ENCODE measurements at places on chromosomes 2 and 18.

- no peak for DNase-seq
These were observed 647 bp downstream of the PSME4 start for GRCh38 chr2:53969968-53970723.

DNA sequence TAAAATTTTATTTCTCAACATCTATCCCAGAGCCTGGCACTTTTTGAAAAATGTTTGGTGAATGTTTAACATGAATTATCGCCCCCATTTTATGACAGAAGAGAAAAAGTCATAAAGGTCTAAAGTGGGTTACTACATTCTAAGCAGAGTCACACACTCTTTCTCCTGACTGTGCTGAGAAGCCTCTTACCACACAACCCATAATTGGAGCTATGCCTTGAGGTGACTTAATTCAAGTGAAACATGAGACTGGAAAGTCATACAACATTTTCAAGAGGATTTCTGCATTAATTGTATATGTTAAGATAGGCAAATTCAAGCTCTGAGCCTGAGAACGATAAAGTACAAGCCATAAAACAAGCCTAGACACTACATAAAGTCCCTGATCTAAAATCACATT is 3.1 kb upstream of the DSEL start:
- no peak for DNase-seq

- no peak for DNase-seq
These were observed 48.2 kb downstream of the SLC66A3 start for GRCh38 chr2:11203480-11203879.

- DNase-seq, result no peak
These were observed 377.1 kb upstream of the SLC39A10 start for GRCh38 chr2:195279840-195280427.

- DNase-seq, result no peak
These were observed 3.1 kb upstream of the GALNT1 start for GRCh38 chr18:35578481-35578880.

DNA sequence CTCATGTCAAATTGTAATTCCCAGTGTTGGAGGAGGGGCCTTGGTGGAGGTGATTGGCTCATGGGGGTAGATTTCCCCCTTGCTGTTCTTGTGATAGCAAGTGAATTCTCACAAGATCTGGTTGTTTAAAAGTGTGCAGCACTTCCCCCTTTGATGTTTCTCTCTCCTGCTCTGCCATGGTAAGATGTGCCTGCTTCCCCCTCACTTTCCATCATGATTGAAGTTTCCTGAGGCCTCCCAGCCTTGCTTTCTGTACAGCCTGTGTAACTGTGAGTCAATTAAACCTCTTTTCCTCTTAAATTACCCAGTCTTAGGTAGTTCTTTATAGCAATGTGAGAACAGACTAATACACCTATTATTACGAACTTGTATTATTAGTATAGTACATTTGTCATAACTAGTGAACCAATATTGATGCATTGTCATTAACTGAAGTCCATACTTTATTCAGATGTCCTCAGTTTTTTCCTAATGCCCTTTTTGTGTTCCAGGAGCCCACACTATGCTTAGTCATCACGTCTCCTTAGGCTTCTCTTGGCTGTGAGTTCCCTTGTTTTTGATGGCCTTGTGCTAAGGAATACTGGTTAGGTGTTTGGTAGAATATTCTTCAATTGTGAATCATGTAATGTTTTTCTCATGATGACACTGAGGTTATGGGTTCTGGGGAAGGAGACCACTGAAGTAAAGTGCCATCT is 4.5 kb upstream of the MAP3K2 start:
- no peak for DNase-seq

DNA sequence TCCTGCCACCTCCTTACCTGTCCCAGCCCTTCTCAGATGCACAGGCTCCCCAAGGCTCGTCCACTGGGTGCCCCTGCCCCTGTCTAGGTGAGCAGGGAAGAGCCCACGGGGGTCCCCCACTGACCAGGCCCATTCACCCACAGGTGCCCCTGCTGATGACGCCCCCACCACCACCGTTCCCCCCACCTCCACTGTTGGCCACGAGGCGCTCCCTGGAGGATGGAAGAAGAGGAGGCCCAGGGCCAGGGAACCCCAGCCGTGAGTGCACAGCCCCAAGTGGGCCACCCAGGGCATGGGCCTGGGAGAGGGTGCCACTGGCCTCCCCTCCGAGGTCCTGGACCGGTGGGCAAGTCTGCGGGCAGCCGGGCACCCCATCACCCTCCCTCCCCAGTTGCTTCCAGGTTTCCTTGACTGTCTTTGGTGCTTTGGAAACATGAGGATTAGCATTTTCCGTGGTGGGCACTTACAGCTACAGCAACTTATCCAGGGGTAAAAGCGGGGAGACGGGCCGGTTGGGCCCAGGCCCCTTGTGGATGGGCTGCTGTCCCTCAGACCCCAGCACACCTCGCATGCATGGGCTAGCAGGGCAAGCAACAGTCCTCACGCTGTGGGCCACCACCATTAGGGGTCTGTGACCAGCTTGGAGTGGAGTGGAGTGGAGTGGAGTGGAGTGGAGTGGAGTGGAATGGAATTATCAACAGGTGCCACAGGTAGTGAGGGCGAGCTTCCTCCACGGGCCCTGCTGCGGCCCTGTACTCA is 13.2 kb upstream of the KLHL30 start:
- DNase-seq, result no peak

GRCh38 chr2:113129519-113130078 is 2.2 kb downstream of the IL1RN start:
- no peak for DNase-seq

GRCh38 chr2:15363142-15363541 is 198.0 kb downstream of the NBAS start:
- no peak for DNase-seq

DNA sequence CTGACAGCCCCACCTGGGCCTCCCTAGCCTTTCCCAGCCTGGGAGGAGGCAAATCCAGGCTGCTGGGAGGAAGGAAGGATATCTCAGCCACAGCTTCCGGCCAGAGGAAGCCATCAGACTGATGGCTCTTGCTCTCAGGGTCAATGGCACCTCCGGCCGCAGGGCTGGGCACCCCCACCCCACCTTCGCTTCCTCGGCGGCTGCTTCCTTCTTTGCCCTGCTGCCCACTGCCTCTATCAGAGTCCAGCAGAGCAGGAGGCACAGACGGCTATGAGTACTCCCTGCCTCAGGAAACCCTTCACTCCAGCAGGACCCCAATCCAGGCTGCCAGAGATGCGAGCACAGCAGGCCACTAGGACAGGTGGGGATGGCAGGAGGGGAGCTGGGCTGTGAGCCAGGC is 3.3 kb downstream of the SEMA4C start:
- no peak for DNase-seq

DNA sequence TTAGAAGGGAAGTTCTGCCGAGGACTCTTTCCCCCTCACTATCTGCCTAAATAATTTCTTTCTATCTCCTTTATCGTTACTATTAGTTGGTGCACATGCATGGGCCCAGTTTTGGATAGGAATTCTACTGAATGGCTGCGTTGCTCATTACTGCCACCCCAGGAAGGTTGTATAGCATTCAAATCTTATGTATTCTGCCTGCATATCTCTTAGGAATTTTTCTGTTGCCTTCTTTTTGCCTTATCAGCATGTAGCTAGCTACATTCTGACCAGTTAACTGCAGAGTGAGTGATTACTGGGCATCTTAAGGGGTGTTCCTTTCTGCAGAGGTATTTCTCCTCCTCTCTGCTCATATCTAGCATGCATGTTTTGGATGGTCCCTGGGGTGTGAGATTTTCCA is 239.6 kb downstream of the TDRD15 start:
- no peak for DNase-seq

DNA sequence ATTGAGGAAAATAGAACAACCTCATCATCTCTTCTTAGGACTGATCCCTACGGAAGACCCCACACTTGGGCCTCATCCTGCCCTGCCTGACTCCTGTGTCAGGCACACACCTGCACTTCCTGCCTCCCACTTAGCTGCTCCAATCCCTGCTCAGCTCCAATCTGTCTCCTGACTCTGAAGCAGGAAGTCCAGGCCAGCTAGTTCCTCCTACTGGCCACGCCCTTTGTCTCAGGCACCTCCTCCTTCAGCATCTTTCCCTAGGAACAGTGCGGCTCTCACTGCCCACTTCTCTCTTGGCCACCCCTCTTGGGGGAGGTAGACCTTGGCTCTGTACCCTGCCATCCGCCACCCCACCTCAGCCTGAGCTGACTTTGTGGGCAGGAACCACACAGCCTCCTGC is 135.8 kb downstream of the CELF4 start:
- no peak for DNase-seq

- DNase-seq, result no peak
These were observed 190.7 kb downstream of the INSIG2 start for GRCh38 chr2:118279005-118279404.

- no peak for DNase-seq
These were observed 361.8 kb upstream of the UBE2E3 start for GRCh38 chr2:180618570-180618969.

DNA sequence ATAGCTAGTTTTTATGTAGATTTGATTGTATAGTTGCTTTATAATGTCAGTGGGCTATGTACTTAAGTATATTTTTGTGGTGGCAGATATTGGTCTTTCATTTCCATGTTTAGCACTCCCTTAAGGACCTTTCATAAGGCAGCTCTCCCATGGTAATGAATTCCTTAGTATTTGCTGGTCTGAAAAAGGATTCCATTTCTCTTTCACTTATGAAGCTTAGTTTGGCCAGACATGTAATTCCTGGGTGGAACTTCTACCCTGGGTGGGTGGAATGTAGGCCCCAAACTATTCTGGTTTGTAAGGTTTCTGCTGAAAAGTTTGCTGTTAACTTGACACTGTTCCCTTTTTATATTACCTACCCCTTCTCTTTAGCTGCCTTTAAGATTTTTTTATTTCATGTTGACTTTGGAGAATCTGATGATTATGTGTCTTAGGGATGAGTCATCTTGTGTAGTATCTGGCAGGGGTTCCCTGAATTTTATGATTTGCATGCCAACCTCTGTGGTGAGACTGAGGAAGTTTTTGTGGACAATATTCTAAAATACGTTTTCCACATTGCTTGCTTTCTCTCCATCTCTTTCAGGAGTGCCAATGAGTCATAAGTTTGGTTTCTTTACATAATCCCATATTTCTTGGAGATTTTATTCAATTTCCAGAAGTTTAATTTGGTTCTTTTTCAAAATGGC is 65.4 kb upstream of the VRK2 start:
- DNase-seq, result no peak

DNA sequence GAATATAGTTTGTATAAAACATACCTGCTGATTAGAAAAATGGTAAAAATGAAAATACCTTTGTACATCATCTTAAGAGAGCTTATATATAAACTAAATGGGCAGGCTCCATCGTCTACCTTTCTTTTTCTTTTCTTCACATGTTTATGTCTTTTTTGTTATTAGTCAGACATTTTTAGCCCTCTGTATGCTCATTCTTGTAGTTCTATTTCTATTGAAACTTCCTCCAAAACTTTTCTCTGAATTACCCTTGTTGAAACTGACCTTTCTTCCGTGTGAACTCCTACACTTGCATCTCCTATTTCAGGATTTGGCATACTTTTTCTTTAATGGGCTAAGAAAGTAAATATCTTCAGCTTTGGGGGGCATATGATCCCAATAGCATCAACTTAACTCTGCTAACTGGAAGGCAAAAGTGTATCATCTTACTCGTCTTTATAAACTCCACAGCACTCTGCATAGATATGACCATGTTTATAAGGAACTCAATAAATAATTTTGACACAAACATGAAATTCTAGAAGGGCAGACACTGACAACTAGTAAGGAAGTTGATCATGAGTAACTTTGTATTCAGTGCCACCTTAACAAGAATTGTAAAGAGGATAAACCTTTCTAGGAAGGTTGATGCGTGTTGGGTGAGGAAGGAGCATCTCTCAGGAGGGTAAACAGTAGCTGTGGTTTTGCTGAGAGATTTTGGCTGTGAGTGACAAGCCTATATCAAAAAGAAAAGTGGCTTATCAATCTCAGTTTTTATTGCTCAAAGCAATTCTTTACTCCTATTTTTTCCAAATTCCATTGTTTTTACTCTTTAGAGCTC is 127.6 kb downstream of the PIK3C3 start:
- no peak for DNase-seq

- DNase-seq, result no peak
These were observed 123.6 kb upstream of the CDCA7 start for GRCh38 chr2:173231042-173231441.

GRCh38 chr2:43227830-43228281 is 1.4 kb upstream of the ZFP36L2 start:
- no peak for DNase-seq

DNA sequence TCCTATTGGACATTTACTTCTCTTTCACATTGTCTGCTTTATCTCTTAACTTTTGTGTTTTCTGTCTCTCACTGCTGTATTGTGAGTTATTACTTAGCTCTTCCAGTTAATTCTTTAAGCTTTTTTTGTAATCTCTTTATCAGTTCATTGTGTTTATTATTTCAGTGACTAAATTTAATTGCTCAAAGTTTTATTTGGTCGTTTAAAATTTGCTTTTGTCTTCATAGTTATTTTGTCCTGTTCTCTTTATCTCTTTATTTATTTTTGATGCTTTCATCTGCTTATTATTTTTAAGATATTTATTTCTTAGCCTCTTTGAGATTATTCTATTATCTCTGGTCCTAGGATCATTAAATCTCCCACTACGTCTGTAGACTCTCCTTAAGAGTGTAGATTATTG is 268.6 kb downstream of the ALPK2 start:
- no peak for DNase-seq

GRCh38 chr2:150129921-150130575 is 357.4 kb downstream of the RND3 start:
- DNase-seq, result no peak

- DNase-seq, result no peak
These were observed 79.0 kb upstream of the ACAA2 start for GRCh38 chr18:49892148-49892924.

DNA sequence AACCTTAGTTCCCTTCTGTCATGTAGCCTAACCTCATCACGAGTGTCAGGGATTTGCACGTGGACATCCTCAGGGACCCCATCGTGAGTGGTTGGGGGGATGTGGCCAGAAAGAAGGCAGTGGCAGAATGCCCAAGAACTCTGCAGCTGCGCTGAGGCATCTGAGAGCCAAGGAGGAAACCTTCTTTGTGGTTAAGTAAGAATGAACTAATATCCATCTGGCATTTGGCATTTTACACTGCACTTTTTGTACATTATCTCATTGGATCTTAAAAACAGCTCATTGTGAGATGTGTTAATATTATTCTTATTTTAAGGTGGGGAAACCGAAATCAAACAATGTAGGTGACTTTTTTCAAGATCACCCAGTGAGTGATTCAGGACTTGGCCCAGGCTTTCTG is 32.6 kb upstream of the APCDD1 start:
- DNase-seq, result no peak

DNA sequence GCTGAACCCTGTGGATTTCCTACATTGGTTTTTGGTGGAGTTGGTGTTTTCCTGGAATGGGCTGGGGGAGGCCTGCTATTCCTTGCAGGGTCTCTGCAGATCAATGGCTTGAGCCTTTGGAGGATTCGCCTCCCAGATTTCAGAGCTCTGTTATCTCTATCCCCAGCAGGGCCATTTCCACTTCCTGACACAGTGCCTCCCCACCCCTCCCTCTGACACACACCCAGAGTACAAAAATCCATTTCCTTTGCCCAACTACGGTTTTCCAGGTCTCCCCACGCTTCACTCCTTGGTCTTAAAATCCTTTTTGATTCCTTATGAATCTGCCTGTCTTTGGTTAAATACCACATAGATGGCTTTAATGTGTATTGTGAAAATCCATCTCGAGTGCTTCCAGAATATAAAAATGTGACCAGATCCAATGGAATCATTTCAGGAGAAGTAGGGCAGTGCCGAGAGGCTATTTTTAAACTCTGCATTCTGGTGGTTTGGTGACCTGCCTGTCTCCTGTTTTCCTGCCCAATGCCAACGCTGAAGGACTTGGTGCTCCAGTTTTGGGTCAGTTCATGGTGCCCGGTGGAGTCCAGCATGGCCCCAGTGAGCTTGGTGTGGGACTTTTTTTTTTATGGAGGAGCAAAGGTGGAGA is 60.9 kb downstream of the ARL4C start:
- no peak for DNase-seq
